ENCODE measurements at places on chromosomes 6 and 20.

GRCh38 chr6:82331031-82331773, 32.4 kb upstream of the TPBG start:
- no peak for DNase-seq

DNA sequence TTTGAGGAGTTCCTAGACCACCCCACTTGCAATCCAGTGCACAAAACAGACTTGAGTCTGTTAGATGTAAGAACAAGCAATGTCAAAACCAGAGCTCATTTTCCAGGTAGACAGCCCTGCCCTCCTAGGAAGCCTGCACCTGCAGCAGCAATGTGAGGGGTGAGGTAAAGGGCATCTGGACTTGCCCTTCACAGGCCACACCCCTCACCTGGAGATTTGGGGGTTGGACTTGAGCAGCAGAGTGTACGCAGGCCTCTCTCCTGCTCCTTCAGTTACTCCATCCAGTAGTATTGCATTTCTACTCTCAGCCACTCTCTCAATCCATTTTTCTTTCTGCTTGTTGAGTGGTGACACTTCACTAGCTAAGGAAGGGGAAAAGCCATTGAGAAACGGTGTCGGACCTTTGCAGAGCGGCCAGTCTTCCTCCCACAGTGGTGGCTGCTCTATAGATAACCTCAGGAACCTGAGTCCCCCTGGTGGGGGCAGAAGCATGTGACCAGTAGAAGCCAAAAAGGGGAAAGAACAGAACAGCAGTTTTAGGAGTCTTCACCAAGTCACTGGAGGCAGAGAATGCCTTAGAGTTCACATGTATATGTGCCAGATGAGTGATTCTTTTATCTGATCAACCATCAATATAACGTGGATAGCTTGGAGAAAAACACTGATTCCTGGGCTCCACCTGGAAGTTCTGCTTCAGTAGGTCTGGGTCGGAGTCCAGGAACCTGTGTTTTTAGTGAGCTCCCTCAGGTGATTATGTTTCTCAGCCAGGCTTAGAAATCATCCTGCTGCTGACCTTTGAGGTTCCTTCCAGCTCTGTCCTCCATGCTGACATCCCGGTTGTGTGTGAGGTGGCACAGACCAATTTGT, 28.0 kb downstream of the ARFGEF2 start:
- DNase-seq = no peak

- DNase-seq = no peak
Measured at GRCh38 chr6:11854408-11855165, 76.0 kb upstream of the ADTRP start.

GRCh38 chr6:56714273-56714672, 71.6 kb upstream of the DST start:
- no peak for DNase-seq

DNA sequence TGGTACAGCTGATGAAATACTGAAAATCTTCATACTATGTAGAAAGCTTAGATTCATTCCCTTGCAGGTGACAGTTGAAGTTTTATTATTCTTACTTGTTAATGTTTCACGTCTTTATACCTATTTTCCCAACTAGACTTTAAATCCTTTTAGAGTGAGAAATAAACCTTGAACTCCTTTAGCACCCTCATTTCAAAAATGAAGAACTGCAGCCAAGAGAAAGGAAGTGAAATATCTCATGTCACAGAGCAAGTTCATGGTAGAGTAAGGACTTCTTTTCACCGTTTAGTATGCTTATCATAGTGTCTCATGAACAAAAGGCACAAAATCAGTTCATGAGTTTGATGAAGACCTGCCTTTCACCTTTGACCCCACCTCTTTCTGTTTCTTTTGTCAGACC, 38.5 kb downstream of the ORC3 start:
- DNase-seq = no peak

GRCh38 chr20:49915380-49916145, at the start of gene SPATA2:
Gene SPATA2, minus strand, starts transcription at chr20:49915529. Its CDS starts 7,039 bp downstream, at chr20:49908490.
- DNase-seq = peak; percentile 94

- DNase-seq = no peak
Measured at GRCh38 chr6:17972978-17973622, 14.3 kb downstream of the KIF13A start.

GRCh38 chr20:21340991-21341697, 38.0 kb downstream of the XRN2 start:
- DNase-seq = no peak

DNA sequence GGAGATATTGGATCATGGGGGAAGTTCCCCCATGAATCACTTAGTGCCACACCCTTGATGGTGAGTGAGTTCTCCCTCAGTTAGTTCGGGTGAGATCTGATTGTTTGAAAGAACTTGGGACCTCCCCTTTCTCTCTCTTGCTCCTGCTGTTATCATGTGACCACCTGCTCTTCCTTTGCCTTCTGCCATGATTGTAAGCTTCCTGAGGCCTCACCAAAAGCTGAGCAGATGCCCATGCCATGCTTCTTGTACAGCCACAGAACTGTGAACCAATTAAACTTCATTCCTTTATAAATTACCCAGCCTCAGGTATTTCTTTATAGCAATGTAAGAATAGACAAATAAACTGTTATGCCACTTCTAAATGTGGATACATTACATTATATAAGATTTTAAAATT, 686.7 kb upstream of the MARCKS start:
- DNase-seq = no peak

- no peak for DNase-seq
Measured at GRCh38 chr6:167973148-167973885, 24.2 kb upstream of the KIF25 start.

GRCh38 chr6:36684447-36684812, 5.9 kb downstream of the CDKN1A start:
- DNase-seq = no peak

DNA sequence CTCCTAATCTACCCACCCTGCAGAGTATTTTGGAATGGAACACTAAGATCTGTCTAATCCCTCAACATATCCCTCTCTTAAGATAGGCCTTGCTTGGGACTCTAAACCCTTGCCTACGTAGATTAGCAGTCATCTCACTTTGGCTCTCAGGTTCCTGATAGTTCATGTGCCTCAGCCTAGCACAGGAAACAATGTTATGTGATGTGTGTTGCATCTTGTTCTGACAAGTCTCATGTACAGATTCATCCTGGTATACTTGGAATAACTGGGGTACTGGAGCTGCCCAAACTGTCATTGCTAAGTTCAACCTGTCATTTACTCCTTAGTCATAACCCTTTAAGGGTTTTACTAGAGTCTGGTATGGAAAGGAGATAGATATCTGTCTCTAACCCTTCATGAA, 34.1 kb downstream of the TREML1 start:
- DNase-seq = no peak

DNA sequence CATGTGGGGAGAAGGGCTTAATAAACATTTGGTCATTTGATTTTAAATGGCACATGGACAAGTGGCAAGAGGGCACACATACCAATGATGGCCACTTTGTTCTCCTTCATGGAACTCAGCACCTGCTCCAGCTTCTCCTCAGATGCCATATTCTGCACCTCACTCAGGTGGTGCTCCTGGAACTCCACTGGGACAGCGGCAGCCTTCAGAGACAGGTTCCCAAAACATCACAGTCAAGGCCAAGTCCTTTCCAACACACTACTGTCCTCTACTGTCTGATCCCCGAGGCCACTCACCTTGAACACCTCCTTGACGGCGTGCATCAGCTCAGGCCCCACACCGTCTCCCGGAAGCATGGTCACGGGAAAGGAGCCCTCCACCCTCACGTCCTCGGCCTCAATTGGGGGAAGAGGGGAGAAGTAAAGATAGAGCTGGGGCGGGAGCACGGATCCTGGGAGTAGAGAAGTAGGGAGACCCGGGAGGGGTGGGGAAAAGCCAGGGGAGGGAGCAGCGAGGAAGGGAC, 591 bp downstream of the IDH3B start:
- no peak for DNase-seq

- DNase-seq = no peak
Measured at GRCh38 chr6:168131464-168132415, 52.7 kb upstream of the FRMD1 start.

DNA sequence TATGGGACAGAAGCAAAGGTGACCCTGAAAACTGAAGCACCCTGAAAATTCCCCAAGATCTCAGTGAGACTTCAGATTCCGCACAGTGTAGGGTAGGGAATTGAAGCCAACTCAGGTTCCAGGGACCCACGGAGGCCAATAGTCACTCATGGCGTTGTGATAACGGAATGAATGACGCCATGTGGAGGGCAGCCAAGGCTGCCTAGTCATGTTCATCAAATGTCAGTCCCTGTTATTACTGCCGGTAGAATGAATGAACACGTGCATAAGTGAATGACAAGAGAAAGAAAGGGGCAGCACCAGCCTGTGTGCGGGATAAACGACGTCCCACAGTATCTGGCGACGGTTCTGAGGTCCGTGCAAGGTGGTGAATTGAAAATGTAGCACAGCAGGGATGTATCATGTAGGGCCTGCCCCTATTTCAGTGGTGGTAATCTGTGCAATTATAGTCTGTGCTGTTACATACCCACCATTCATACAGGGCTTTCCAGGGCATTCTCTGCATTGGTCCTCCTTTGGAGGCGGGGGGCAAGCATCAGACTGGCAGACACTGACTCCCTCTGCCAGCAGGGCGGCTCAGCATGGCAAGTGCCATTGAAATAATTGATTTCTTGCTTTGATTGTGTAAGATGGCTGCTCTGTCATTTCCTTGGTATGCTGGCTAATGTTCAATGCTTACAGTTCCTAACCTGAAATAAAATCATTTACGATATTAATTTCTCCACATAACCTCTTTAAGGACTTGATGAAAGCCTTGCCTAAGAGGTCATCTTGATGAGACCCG, 386.9 kb downstream of the CDH4 start:
- no peak for DNase-seq

- DNase-seq = peak; percentile 29
Measured at GRCh38 chr6:142746524-142746923, 198.5 kb downstream of the HIVEP2 start.

DNA sequence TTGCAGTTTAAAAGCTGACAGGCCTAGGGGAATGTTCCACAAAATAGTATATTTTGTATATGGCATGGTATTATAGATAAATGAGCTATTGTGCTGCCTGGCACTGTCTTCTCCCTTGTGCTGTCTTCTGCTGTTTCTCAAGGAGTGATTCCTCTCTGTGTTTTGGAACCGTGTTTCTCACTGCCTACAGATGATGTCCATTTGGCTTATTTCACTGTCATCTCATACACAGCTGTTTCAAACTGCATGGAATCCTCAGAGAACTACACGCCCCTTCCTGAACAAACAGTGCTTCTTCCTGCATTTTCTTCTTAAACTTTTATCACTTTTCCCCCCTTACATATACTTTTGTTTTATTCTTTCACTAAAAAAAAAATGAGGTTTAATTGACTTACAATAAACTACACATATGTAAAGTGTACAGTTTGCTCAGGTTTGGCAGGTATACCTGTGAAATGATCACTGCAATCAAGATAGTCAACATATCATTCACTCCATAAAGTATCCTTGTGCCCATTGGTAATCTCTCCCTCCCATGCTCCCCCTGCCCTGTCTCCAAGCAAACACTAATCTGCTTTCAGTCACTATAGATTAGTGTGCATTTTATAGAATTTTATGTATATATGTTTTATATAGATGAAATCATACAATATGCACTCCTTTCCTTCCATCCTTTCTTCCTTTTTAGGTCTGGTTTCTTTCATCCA, 43.0 kb downstream of the CBFA2T2 start:
- DNase-seq = no peak

DNA sequence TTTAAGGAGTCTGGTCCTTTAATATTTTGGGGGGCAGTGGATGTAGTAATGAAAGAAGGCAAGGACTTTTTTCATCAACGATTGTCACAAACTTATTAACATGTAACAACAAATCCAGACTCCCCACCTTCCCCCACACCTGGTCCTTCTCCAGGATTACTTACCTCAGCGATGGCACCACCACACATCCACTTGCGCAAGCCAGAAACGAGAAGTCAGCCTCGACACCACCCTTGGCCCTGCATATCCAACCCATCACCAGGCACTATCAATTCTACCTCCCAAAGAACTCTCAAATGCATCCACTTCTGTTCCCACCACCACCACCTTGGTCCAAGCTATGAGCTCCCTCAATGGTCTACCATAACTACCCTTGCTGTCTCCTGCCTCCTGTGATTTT, 6.6 kb downstream of the EZR start:
- no peak for DNase-seq

- DNase-seq = no peak
Measured at GRCh38 chr20:32357375-32357868, 709 bp upstream of the ASXL1 start.

GRCh38 chr6:24777227-24777626, 2.5 kb downstream of the GMNN start:
- DNase-seq = no peak

- DNase-seq = no peak
Measured at GRCh38 chr6:78598966-78599365, 268.4 kb upstream of the IRAK1BP1 start.

GRCh38 chr20:3193806-3194616, 10.5 kb downstream of the DDRGK1 start:
- no peak for DNase-seq

DNA sequence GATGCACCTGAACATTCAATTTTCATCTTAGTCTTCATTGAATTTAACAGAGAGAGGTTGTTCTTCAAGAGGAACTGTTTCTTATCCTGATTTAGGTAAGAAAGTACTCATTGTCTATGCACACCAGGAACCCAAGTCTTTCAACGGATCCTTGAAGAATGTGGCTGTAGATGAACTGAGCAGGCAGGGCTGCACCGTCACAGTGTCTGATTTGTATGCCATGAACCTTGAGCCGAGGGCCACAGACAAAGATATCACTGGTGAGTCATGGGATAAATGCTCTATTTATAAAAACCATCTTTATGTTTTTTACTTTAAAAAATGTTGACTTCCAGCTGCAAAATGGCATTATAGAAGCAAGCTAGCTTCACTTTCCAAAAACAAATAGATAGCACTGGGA, 10.2 kb downstream of the NQO2 start:
- no peak for DNase-seq

GRCh38 chr6:165844801-165845364, 181.8 kb upstream of the PDE10A start:
- DNase-seq = no peak

GRCh38 chr20:56922497-56922896, 293.4 kb downstream of the TFAP2C start:
- DNase-seq = no peak

DNA sequence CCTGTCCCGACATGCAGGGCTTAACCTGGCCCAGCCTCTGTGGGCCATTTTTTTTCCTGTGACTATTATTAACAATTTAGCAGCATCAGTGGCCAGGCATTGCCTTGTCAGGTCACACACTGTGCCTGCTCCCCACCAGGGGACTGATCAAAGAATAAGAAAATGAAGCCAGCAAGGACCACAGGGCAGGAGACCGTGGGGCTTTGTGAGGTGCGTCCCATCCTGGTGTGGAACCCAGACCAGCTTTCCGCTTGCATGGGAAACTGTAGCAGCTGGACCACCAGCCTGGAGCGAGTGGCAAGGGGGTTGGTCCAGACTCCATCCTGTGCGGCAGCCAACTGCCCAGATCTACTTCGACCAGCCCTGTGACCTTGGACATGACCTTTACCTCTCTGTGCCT, 218.3 kb downstream of the ANKRD60 start:
- DNase-seq = no peak

DNA sequence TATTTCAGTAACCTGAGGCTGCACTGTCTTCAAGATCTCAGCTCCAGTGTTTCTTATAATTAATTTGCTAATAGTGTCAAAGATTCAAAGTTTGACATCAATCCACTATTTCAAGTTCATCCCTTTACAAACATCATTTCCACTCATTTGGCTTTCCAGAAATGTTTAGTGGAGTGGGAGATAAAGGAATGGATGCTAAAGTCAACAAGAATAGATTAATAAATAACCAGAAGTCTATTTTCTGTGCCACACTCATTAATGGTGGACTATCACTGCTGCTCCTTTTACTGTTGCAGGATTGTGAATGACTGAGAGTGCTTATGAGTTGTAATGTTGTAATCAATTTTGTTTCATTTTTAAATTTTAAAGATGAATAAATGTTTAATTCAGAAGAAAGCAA, 28.4 kb upstream of the EPM2A start:
- DNase-seq = no peak
